Naive thymus-derived CD4-positive, alpha-beta T cell (primary cell): ENCODE measurements at places on chromosomes 4 and X. TPM values are rescaled to one million over a fixed set of nuclear protein-coding genes. Genes with fewer than 3 reads are reported as not detected.

DNA sequence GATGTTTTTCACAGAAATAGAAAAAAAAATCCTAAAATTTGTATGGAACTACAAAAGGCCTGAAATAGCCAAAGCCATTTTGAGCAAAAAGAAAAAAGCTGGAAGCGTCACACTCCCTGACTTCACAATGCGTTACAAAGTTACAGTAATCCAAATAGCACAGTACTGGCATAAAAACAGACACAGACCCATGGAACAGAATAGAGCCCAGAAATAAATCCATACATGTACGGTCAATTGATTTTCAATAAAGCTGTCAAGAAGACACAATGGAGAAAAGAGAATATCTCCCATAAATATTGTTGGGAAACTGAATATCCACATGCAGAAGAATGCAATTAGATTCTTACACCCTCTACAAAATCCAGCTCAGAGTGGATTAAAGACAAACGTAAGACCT, 208.2 kb downstream of the AFAP1 start:
- H3K4me1 ChIP-seq, result no peaks in the 10 kb centered on the region
- no peak overlapping the region for H3K27ac ChIP-seq
- H3K4me3 ChIP-seq, result no peak overlapping the region
- no peaks in the 10 kb centered on the region for H3K36me3 ChIP-seq
- no peak for DNase-seq

DNA sequence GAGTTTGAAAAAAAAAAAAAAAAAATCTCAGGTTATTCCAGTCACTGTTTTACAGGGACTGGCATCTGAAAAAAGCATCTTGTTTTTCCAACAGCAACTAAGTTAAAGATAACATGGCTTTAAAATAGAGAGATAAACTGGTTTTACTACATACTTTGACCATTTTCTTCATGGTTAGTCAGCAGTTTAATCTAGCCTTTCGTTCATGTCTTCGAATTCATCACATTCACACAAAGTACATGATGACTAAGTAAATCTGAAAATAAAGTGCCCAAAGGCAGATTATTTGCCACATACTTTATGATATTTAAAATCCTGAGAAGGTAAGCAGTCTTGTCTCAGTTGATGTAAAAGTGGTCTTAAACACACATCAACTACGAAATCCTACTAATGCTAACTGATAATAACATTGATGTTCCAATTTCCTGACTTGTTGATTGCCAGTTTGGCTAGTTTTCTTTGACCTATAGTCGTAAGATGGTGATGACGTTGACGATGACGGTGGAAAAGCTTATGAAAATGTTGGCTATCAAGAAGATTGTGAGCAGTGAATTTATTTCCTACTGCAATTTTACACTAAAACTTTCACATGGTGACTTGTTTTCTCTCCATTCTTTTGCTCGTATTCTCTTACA, 540.5 kb upstream of the BOD1L1 start:
- H3K4me1 ChIP-seq, result no peaks in the 10 kb centered on the region
- H3K4me3 ChIP-seq, result no peak overlapping the region
- DNase-seq, result no peak
- H3K27ac ChIP-seq, result no peak overlapping the region

TKTL2 gene
- not detected for total RNA-seq

DNA sequence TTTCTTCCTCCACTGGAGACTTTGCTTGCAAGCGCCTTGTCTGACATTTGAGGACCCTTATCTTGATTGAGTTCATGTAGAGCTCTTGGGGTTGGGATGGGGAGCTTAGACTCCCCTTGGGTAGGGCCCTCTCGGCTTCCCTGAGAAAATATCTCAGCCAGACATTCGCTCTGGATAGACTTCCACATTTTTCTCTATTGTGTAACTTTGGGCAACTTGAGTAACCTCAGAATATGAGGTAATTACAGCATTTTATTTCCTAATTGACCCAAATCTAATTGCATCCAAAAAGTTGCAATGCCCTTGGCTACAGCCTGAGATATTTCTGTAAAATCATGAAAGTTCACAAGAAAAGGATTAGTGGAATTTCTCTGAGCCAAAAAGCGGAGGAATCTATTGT, 102.8 kb upstream of the MXRA5 start:
- no peaks in the 10 kb centered on the region for H3K36me3 ChIP-seq
- no peak for DNase-seq
- no peak overlapping the region for H3K4me3 ChIP-seq
- no peaks in the 10 kb centered on the region for H3K4me1 ChIP-seq
- no peaks in the 10 kb centered on the region for H3K27me3 ChIP-seq
- no peak overlapping the region for H3K27ac ChIP-seq

DNA sequence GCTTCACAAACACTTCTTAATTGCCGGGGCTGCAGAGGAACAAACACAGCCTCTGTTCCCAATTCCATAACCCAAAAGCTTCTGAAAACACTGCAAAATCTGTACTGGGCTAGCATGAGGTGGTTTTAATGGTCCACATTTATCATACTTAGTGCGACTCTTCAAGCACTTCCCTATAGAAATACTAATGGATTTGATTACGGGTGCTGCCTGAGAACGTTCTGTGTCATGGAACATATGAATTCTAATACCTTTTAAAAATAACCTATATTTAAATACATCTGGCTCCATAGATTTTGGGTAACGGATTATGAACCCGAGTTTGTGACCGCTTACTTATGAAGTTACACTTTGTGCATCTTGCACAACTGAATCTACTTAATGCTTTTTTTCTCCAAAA, 35.4 kb upstream of the STS start:
- no peaks in the 10 kb centered on the region for H3K4me1 ChIP-seq
- no peak overlapping the region for H3K27ac ChIP-seq
- no peaks in the 10 kb centered on the region for H3K36me3 ChIP-seq
- no peaks in the 10 kb centered on the region for H3K27me3 ChIP-seq
- no peak for DNase-seq
- H3K4me3 ChIP-seq, result no peak overlapping the region

GRCh38 chrX:3639236-3639635, 74.2 kb downstream of the PRKX start:
- H3K27me3 ChIP-seq, result no peaks in the 10 kb centered on the region
- no peaks in the 10 kb centered on the region for H3K4me1 ChIP-seq
- no peak for DNase-seq
- H3K27ac ChIP-seq, result no peak overlapping the region
- H3K4me3 ChIP-seq, result no peak overlapping the region

GRCh38 chr4:137543648-137544047, 11.4 kb upstream of the PCDH18 start:
- no peaks in the 10 kb centered on the region for H3K4me1 ChIP-seq
- H3K27ac ChIP-seq, result no peak overlapping the region
- no peaks in the 10 kb centered on the region for H3K36me3 ChIP-seq
- no peaks in the 10 kb centered on the region for H3K27me3 ChIP-seq

- H3K4me1 ChIP-seq, result no peaks in the 10 kb centered on the region
- no peak for DNase-seq
- H3K36me3 ChIP-seq, result no peaks in the 10 kb centered on the region
- no peak overlapping the region for H3K4me3 ChIP-seq
- no peaks in the 10 kb centered on the region for H3K27me3 ChIP-seq
These were observed 26.4 kb upstream of the SRPX start for GRCh38 chrX:38247051-38247450.

- no peaks in the 10 kb centered on the region for H3K27me3 ChIP-seq
- no peak for DNase-seq
- H3K27ac ChIP-seq, result no peak overlapping the region
- H3K4me3 ChIP-seq, result no peak overlapping the region
These were observed 185.5 kb upstream of the PITX2 start for GRCh38 chr4:110808351-110808878.

CCKAR gene
- total RNA-seq, result not detected

DNA sequence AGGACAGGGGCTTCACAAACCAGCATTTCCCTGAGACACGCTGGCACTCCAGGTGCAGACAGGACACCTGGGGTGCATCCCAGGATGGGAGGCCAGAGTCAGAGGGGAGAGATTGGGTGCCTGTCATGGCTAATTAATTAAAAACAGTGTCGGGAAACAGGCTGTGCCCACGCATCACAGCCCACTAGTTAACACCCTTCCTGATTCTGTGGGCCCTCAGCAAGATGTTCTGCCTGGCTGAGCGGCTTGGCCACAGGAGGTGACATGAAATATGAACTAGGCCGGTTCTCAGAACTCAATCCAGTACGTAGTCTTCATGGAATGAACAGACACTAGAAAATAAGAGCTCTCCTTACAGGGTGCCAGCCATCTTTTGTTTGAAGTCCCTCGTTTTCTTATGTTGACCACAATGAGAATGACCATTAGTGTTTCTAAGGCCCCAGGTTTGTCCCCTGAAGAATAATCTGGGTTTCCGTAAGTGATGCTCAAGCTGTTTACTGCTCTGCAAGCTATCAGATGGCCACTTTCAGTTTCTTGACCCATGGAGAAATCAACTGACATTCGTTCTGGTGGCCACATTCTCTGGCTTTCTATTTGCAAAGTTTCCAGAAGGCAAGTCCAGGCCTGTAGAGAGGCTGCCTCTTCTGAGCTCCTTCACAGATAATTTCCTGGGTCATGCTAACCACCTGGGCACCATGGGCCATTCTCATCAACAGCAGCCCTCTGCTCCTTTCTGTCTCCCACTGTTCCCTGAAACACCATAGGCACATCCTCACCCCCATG, 72.3 kb downstream of the SLC34A2 start:
- no peaks in the 10 kb centered on the region for H3K4me1 ChIP-seq
- DNase-seq, result no peak
- no peaks in the 10 kb centered on the region for H3K36me3 ChIP-seq
- no peak overlapping the region for H3K4me3 ChIP-seq

- H3K4me1 ChIP-seq, result no peaks in the 10 kb centered on the region
- H3K4me3 ChIP-seq, result no peak overlapping the region
- no peaks in the 10 kb centered on the region for H3K27me3 ChIP-seq
- DNase-seq, result no peak
- no peaks in the 10 kb centered on the region for H3K36me3 ChIP-seq
These were observed 479.2 kb downstream of the GBA3 start for GRCh38 chr4:23171976-23172375.

GRCh38 chr4:61277785-61278760, 77.9 kb downstream of the ADGRL3 start:
- H3K36me3 ChIP-seq, result no peaks in the 10 kb centered on the region
- no peaks in the 10 kb centered on the region for H3K4me1 ChIP-seq
- H3K4me3 ChIP-seq, result no peak overlapping the region
- H3K27ac ChIP-seq, result no peak overlapping the region
- no peaks in the 10 kb centered on the region for H3K27me3 ChIP-seq

DNA sequence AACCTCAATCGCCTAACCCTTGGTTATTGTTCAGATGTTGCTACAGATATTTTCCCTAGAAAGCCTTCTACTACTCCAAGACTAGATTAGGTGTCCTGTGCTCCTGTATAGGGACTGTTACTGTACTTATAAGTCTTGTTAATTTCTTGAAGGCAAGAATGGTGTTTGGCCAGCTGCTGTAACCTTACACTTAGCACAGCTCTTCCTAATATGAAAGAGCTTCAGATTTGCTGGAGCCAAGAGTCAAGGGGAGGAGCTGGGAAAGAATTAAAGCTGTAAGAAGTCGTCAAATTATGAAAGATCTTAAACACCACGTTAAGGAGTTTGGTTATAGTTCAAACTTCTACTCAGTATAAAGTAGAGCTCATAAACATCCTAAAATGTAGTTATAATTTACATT, 245.9 kb upstream of the TLL1 start:
- H3K4me3 ChIP-seq, result no peak overlapping the region
- no peak for DNase-seq
- H3K27ac ChIP-seq, result no peak overlapping the region
- no peaks in the 10 kb centered on the region for H3K36me3 ChIP-seq
- no peaks in the 10 kb centered on the region for H3K4me1 ChIP-seq
- no peaks in the 10 kb centered on the region for H3K27me3 ChIP-seq

UGT2B15 gene
- not detected in 2 replicates for total RNA-seq

RASSF6 gene
- total RNA-seq, result not detected
